Activated CD8-positive, alpha-beta T cell treated with anti-CD3 and anti-CD28 coated beads, Interleukin-2, amount 10 ng/mL, durations not matched to agents 7 days and 5 days (primary cell): ENCODE measurements at places on chromosomes 11 and 22.

GRCh38 chr11:126561327-126561893 is 205.9 kb downstream of the ST3GAL4 start:
- DNase-seq, result peak; percentile 59

- peak; percentile 70 for DNase-seq
These were observed 6.5 kb downstream of the DCPS start for GRCh38 chr11:126310200-126310991.

- no peak for DNase-seq
These were observed 89.4 kb downstream of the FAM168A start for GRCh38 chr11:73508243-73509176.

DNA sequence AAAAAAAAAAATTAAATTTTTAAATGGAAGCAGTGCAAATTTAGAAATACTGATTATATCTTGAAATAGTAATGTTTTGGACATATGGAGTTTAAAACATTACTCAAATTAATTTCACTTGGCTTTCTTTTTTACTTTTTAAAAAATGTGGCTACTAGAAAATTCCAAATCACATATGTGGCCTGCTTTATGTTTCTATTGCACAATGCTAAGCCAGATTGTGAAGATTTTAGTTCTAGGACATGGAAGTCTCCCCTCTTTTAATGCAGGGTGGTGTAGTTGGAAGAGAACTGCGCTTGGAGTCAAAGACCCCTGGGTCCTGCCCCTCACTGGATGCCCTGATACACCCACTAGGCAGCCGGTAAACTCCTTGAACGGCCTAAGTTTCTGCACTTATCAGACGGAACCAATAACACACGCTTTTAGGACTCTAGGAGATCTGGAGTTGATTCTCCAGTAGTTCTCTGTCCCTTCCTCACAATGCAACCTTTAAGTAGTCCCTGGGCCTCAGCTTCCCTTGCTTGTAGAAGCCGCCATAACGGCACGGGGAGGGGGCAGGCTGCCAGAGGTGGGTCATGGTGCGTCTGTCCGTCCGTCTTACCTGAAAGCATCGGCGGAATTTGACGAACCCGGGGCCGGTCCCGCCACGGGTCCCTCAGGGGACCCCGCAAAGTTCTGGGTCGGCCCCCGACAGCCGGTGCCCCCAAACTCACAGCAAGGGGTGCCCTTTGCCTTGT is 505 bp downstream of the FAM227A start:
- DNase-seq, result no peak
